Germinal center (tissue), 1 donor: ENCODE measurements at places on chromosomes 1 and 21.

GRCh38 chr1:48853006-48853405 lies 76.3 kb upstream of the BEND5 start:
- DNase-seq: no peak

DNA sequence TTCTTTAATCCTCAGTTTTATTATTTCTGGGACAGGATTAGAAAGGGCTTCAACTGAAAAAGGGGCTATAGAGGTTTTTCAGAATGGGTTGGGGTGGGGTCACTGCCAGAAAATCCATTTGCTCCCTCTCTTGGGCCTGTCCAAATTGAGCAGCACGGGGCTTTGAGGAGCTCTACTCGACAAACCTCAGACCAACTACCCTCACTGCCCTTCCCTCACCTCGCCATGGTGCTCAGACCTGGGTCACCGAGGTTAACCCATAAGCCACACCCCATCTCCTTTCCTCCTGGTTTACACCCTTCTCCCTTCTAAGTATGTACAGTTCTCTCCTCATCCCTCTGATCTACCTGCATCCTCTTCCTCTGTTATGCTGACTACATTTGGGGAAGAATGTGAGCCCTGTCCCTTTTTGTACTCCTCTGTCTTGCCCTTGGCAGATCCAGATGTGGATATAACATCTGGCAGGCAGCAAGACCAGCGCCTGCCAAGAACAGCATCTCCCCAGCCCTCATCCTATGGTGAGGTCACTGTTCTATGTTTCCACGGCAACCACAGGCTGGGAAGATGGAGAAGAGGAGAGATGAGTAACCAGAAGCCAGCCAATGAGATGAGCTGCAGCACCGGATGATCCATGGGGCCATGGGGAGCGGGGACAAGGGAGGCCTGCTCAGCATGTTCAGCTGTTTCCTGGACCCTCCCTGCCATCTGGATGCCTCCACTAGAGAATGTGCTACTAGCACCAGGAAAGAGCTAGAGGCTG lies 3.7 kb upstream of the FABP3 start:
- DNase-seq: no peak

- DNase-seq: no peak
These were observed 94.5 kb upstream of the RAVER2 start for GRCh38 chr1:64650411-64650810.

GRCh38 chr1:24606621-24607020 lies 36.5 kb upstream of the SRRM1 start:
- no peak for DNase-seq

DNA sequence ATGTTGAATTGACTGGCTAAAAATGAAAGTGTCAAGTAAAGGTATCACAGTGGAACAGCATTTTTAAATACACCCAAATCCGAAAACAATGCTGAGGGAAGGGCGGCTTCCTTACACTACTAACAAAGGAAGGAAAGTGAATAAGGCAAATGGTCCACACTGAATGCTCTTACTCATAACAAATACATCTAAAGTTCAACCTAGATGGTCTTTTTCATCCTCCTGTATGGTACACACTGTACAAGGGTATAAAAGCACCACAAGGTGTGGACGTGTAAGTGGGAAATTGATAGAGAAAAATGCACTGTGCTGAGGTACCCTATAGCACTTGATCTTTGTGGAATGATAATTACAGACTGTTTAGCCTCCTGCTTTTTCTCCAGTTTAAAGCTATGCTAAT lies 7.1 kb upstream of the PALMD start:
- DNase-seq: no peak

DNA sequence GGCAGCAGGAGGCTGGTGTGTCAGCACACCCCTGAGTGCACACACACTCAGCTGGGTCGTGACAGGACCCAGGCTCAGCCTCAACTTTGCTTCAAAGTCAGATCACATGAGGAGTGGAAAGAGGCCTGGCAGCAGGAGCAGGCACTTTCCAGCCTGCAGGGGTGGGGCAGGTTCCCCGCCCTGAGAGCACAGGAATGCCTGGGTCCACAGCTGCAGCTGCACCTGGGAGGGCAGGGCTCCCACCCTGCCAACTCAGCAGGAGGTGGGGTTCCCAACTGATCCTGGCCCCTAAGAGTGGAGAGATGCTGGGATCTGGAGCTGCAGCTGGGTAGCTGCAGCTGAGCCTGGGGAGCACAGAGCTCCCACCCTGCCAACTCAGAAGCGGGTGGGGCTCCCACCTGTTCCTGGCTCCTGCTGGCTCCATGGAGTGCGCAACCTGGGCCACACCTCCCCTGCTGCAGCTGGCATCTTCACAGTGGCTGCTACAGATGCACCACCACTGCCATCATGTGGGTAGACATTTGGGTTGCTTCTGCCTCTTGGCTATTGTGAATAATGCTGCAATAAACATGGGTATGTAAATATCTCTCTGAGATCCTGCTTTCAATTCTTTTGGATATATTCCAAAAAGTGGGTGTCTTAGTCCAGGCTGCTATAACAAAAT lies 415.4 kb downstream of the TTLL7 start:
- DNase-seq: no peak

DNA sequence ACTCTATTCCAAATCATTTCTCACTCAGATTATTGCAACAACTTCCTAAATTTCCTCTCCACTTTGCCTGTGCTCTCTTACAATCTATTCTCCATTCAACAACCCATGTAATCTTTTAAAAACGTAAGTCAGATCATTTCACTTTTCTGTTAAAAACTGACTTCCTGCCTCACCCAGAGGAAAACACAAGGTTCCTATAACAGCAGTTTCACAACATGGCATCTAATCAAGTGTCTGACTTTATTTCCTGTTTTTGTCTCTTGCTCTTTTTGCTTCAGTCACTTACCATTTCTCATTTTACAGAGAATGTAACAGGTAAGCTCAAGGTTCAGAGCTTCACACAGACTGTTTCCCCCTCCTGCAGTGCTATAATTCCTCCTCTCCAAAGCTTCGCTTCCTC lies 560.7 kb downstream of the LRRIQ3 start:
- no peak for DNase-seq

GRCh38 chr1:156622581-156623297 lies 3.5 kb downstream of the HAPLN2 start:
- DNase-seq: no peak

- no peak for DNase-seq
These were observed 10.4 kb downstream of the NUCKS1 start for GRCh38 chr1:205739348-205740160.

- no peak for DNase-seq
These were observed 96.0 kb downstream of the ESRRG start for GRCh38 chr1:216627252-216627651.

- DNase-seq: no peak
These were observed 216.0 kb downstream of the DENND1B start for GRCh38 chr1:197559244-197559643.

GRCh38 chr1:239363930-239364329 lies 22.4 kb upstream of the CHRM3 start:
- no peak for DNase-seq

GRCh38 chr1:39272027-39272797 lies 67.7 kb downstream of the MACF1 start:
- no peak for DNase-seq

GRCh38 chr1:204927673-204928641 lies 57.3 kb downstream of the NFASC start:
- DNase-seq: no peak

DNA sequence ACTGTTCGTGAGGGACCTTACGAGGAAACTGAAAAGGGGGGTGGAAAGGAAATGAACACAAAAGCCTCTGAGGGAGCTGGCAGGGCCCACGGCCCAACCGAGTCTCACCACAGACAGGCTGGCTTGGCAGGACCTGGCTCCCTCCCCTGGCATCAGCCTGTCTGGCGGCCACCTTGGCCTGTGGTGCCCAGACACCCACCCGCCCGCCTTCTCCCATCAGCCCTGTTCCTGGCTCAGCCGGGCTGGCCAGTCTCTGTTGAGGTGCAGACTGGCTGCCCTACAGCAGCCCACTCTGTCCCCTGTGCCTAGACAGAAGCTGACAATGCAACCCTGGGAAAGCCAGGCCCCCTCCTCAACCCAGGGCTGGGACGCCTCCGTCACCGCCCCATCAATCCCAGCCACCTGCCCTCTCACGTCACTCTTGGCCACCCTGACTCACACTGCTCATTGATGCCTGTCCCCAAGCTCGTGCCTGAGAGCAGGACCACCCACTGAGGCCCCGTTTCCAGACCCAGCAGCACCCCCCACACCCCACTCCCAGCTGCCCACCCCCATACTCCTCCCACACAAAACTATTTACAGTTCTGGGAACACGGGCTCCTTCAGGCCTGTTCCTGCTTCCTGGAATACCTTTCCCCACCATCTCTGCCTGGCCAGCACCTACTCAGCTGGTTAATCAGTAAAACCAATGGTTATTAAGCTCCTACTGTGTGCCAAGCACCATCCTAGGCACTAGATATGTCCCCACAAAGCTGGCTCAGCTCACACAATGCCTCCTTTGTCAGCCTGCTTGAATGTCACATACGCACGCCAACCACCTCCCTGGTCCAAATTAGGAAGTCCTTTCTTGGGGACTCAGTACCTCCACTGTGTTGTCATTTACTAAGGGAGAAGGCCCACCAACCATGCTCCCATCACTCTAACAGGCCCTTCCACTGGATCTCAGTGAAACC lies 22.7 kb downstream of the SDC3 start:
- no peak for DNase-seq

DNA sequence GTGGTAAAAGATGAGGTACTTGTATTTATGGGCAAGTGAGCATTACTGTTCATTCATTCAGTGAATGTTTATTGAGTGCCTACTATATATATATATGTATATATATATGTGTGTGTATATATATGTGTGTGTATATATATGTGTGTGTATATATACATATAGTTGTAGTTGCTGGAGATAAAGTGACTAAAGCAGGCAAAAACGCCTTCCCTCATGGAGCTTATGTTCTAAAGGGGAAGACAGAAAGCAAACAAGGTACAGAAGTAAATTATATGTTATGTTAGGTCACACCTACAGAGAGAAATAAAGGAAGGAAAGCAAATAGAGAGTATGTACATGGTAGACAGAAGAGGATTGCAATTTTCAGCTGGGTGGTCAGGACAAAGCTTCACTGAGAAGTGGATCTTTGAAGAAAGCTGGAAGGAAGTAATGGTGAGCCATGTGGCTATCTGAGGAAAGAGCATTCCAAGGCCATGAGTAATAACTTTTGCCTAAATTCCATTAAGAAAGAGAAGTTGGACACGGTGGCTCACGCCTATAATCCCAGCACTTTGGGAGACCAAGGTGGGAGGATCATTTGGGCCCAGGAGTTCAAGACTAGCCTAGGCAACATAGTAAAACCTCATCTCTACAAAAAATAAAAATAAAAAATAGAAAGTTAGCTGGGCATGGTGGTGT lies 33.5 kb upstream of the KLF17 start:
- DNase-seq: no peak

- DNase-seq: no peak
These were observed 126.0 kb upstream of the IPO9 start for GRCh38 chr1:201702936-201703335.

GRCh38 chr1:28088168-28088961 lies at the start of gene EYA3:
TSS of gene EYA3 (minus strand) at chr1:28088610. CDS start at chr1:28058026, 30,584 bp downstream.
- peak; percentile 99 for DNase-seq

- DNase-seq: no peak
These were observed 16.8 kb downstream of the RRP1 start for GRCh38 chr21:43806017-43806710.

DNA sequence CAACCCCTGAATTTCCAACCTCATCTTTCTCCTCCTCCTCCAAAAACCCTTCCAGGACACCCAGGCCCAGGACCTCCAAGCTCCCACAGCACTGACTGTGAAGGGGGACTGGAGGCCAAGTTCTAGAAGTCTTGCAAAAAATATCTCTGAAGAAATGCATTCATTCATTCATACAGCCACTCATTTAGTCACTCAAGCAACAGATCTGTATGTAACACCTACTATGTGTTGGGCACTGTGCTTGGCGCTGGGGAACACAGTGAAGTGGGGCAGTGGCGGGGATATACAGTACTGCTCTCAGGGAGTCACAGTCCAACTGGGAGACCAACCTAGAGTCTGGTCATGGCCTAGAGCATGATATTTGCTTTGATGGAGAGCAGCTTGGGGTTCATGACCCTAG lies 15.3 kb upstream of the TNFRSF1B start:
- DNase-seq: no peak

DNA sequence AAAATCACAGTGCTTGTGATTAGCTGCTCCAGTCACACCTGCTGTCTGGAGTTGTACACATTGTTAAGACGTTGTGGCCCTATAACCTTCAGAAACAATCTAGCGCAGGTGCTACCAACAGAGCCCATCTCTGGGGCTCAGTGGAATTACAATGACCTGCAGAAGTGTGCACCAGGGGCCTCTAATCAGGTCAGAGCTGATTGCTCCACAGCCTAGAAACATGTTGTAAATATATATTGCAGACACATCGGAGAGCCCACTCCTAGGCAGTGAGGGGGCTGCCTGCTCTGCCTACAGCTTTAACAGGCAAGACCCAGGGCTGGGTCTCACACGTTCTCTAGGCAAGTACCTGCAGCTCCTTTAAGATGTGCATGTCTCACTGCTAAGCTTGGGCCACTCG lies 302.0 kb downstream of the SIPA1L2 start:
- DNase-seq: no peak

GRCh38 chr1:234690872-234691271 lies 80.9 kb upstream of the IRF2BP2 start:
- no peak for DNase-seq

DNA sequence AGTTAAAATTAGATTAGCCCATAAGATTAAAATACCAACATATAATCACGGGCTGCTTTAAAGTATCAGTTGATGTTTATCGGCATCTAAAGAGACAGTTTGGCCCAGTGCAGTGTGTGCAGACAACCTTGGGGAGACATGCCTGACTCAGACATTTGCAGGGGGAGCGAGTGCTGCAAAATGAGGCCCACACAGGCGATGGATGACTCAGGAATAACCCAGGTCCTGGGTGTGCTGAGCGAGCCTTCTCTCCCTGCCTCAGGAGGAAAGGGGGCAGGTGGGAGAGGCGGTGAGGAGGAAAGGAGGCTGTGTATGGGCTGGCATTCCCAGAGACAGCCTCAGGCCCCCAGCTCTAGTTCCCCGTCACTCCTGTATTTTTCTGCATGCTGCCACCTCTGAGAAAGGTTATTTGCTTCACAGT lies 9.0 kb downstream of the SLC9A1 start:
- DNase-seq: no peak

GRCh38 chr1:243508303-243508713 lies 252.5 kb downstream of the SDCCAG8 start:
- peak; percentile 45 for DNase-seq

GRCh38 chr1:200971955-200972711 lies 51.4 kb downstream of the KIF21B start:
- peak; percentile 76 for DNase-seq

GRCh38 chr1:172489847-172490246 lies 43.1 kb upstream of the SUCO start:
- no peak for DNase-seq

GRCh38 chr1:51518586-51519047 lies 449 bp downstream of the EPS15 start:
- peak; percentile 73 for DNase-seq

GRCh38 chr1:181660621-181661020 lies 177.3 kb downstream of the CACNA1E start:
- DNase-seq: no peak

GRCh38 chr1:57422271-57423134 lies 1.4 kb downstream of the DAB1 start:
- no peak for DNase-seq

- DNase-seq: no peak
These were observed 165.3 kb downstream of the TNFSF18 start for GRCh38 chr1:172885411-172885810.
